Activated CD4-positive, alpha-beta T cell treated with anti-CD3 and anti-CD28 coated beads, Interleukin-2, amount 50 U/mL, for 48 hours (primary cell): ENCODE measurements at places on chromosomes 7 and 10.
A peak's percentile ranks its signal among the peaks of the same experiment; 100 is the strongest.

- DNase-seq: peak; percentile 52
Measured at GRCh38 chr7:16644636-16645592, 640 bp downstream of the ANKMY2 start.

DNA sequence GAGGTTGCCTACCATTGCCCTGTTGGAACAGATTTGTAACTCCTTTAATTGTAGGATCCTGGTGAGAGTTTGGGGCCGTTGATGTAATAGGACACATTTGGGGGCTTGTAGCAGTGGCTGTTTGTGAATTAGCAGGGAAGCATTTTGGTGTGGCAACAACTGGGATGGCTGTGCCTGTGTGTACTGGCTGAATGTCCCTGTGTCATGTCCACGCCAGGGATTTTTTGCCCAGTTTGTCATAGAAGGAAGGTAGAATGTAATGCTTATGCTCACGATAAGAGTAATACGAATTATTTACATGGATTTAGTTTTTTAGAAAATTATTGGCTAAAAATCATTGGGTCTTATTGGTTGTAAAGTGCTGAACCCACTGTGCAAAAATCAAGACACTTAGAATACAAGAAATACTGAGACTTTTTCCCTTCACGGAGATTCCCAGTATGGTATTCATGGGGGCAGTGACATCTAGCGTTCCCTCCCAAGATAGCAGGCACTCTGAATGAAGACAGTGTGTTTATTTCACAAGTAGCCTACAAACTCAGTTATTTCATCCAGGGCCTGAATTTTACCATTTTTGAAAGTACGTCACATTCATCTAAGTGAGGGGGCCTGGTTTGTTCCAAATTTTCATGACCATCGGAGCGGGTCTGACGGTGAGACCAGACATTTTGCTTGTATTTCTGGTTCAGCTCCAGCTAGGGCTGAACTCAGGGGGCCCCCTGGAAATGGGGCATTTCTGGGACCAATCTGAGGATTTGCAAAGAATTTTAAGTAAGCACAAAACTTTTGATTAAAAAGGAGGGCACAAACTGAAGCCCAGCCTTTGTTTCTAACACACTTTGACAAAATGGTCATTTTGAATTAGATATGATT lies 74.7 kb downstream of the CACNB2 start:
- DNase-seq: peak; percentile 18

DNA sequence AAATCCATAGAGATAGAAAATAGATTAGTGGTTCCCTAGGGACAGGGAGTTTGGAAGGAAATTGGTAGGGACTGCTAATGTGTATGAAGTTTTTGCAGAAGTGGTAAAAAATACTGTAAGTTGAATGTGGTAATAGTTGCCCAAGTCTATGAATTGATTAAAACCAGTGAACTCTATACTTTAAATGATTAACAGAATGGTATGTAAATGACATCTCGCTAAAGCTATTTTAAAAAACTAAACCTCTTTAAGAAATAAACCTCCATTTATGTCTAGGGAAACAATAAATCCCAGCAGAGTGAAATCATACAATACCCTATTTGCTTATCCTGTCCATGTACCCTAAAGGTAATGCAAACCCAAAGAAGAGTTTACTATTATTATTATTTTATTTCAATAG lies 61.4 kb downstream of the IPMK start:
- DNase-seq: no peak

DNA sequence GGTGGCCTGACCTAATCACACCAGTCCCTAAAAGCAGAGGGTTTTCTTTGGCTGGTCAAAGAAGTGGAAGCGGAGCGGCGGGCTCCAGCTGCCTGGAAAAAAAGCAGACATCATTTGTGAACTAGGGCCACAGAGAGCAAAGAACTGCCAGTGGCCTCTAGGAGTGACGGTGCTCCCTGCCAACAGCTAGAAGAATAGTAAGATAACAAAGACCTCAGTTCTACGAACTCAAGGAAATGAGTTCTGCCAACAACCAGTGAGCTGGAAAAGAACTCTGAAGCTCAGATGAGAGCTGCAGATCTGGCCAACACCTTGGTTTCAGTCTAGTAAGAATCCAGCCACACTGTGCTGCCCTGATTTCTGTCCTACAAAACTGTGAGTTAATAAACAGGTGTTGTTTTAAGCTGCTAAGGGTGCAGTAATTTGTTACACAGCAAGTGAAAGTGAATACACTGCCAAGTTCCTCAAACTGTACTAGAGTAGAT lies 178.0 kb downstream of the SRPK2 start:
- DNase-seq: no peak
